ENCODE measurements at places on chromosomes 2 and 18. TPM values are rescaled to one million over a fixed set of nuclear protein-coding genes. Genes with fewer than 3 reads are reported as not detected.

Gene ANKRD44
- 0.48 TPM for total RNA-seq

GRCh38 chr2:217853301-217853881 lies 149.4 kb downstream of the TNS1 start:
- no peak overlapping the region for H3K4me3 ChIP-seq
- no peaks in the 10 kb centered on the region for H3K27me3 ChIP-seq
- no peaks in the 10 kb centered on the region for H3K36me3 ChIP-seq
- H3K4me1 ChIP-seq = peaks cover 15% of the 10 kb centered on the region
- H3K27ac ChIP-seq = no peak overlapping the region

Gene SNORC
- total RNA-seq = 0.33 TPM

- H3K36me3 ChIP-seq = no peaks in the 10 kb centered on the region
- H3K27ac ChIP-seq = no peak overlapping the region
- H3K4me1 ChIP-seq = no peaks in the 10 kb centered on the region
- no peak for DNase-seq
- H3K27me3 ChIP-seq = no peaks in the 10 kb centered on the region
Measured at GRCh38 chr18:78517328-78517727, 462.3 kb upstream of the SALL3 start.

All from SJCRH30 (cell line).